Left kidney (tissue), 8 donors: ENCODE measurements at places on chromosomes 6 and 20.
A peak's percentile ranks its signal among the peaks of the same experiment; 100 is the strongest.

GRCh38 chr6:14174996-14175395 is 57.4 kb downstream of the CD83 start:
- no peak for DNase-seq

- peak; percentile 25 for DNase-seq
Observed at GRCh38 chr20:39429726-39430125, 467.6 kb downstream of the DHX35 start.

- DNase-seq = no peak
Observed at GRCh38 chr20:61599541-61599992, 347.5 kb downstream of the CDH4 start.

DNA sequence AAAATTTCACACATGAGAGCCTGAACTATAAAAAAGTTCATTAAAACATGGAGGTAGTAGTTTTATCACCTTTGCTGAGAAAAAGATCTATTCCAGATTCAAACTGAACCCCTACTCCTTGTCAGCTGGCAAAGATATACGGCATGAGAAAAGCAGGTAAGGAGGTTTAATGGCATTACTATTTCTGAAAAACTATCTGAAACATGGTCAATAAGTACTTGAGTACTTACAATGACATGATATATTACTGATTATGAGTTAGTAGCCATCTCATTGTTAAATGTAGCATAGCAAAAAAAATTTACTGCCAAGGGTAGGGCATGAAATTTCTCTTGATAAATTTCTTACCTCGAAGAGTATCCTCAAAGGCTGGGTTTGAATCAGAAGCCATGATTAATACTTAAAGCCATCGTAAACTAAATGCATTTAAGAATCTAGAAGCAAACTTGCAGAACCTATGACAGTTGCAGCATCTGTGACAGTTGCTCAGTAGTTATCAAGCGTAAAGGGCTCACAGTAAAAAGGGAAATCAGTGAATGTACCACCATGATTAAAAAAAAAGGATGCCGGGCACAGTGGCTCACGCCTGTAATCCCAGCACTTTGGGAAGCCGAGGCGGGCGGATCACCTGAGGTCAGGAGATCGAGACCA is 8.7 kb downstream of the SLC17A5 start:
- DNase-seq = no peak
